ENCODE measurements at places on chromosomes 6 and 20.

- no peak for DNase-seq
These were observed 19.6 kb downstream of the CYB5R4 start for GRCh38 chr6:83878902-83879644.

- DNase-seq, result no peak
These were observed 200.5 kb upstream of the PHACTR1 start for GRCh38 chr6:12516070-12516469.

DNA sequence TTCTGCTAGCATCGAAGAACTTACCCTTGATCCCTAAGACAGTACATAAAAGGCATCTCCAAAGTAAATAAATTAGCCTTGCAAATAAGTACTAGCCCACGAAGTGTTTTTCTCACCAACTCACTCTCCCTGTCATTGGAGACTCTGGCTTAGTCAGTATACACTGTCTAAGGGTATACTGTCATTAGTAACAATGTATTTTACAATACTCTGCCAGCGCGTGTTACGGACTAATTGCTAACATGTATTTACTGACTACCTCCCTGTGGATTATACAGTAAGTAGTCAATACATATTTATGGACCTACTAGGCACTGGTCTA lies 72.1 kb downstream of the NFATC2 start:
- no peak for DNase-seq

GRCh38 chr6:47064274-47064673 lies 22.1 kb upstream of the ADGRF1 start:
- DNase-seq, result no peak

- DNase-seq, result no peak
These were observed 68.5 kb upstream of the TOP1 start for GRCh38 chr20:40960101-40960500.

DNA sequence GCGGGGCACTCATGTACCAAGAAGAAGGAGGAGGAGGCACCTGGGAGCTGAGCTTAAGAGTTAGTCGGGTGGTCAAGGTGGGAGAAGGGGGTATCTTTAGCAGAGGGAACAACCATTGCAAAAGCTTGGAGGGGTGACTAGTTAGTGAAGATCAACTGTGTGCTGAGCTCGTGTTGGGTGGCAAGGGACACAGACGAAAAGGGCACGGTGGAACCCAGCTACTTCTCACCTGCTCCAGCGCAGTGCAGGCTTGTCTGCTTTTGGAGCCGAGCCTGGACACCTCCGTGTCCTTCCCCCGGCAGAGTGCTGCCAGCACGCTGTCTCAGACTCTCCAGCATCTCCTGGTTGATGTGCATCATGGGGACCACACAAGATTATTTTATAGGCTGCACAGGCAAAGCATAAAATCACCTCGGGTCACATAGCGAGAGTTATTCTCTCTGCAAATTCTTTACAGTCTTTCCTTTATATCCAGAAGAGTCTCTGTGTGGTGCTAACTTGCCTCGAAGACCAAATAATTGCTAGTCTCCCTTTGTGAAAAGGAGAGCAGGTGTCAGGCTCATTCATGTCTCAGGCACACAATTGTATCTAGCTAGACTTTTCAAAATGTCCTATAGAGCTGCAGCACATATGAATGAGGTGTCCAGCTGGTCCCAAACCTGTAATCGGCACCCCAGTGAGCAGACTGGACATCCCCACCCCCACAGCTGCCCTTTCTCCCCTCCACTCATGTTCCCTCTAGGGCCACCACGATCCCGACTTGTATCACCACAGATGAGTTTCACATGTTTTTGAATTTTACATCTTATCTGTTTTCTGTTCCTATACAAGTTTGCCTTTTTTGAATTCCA lies 123.4 kb downstream of the CEBPB start:
- DNase-seq, result no peak

- DNase-seq, result no peak
These were observed 4.0 kb upstream of the SCUBE3 start for GRCh38 chr6:35209622-35210247.

- no peak for DNase-seq
These were observed 717.8 kb downstream of the EPHA7 start for GRCh38 chr6:92701425-92702096.

GRCh38 chr20:43975096-43975768 lies 60.6 kb downstream of the TOX2 start:
- no peak for DNase-seq

DNA sequence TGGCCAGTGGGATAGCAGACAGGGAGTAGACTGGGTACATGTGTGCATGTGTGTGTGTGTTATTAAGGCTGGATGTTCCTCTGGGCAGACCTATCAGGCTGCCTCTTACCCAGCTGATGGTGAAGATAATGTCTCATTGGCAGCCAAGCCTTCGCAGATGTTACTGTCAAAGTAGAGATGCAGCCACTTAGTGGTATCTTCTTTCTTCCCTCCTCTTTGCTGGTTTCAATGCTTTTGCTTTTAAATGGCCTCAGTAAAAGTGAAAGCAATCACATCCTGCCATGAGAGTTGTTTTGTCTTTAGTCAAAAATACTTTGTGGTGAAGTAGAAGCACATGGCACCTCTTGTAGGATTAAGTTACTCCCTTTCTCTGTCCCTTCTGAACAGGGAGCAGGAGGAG lies 57.5 kb downstream of the SNRNP48 start:
- DNase-seq, result no peak

DNA sequence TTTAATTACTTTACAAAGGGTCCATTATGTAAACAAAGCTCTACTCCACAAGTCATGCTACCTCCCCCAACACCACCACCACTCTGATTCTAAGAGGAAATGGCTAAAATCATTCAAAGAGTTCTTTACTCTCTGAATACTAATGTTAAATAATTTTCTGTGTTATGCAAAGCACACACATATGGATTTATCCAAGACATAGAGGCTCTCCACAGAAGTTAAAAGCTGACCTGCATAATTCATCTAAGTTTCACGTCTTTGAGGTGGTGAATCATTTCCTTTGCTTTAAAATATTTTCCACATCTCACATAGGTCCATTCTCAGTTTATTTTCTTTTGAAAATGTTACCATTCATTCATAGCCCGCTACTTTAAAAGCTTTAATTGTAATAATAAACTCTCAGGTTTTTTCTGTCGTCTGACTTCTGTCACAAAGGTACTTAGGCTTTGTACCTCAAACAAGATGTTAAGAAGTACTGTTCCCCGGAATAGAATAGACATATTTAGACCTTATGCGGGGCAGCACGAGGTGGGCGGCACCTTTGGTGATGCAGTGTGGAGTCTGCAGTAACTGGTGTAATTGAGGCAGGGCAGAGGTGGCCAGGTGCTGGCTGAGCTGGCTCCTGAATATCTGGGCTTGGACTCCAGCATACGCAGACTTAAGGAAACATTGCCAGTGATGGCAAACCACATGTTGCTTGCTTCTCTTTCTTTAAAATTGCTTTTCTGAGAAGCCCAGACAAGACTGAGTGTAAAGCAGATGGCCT lies 55.8 kb downstream of the KIF6 start:
- no peak for DNase-seq

- DNase-seq, result no peak
These were observed 195.1 kb downstream of the BMP7 start for GRCh38 chr20:57071283-57071731.

DNA sequence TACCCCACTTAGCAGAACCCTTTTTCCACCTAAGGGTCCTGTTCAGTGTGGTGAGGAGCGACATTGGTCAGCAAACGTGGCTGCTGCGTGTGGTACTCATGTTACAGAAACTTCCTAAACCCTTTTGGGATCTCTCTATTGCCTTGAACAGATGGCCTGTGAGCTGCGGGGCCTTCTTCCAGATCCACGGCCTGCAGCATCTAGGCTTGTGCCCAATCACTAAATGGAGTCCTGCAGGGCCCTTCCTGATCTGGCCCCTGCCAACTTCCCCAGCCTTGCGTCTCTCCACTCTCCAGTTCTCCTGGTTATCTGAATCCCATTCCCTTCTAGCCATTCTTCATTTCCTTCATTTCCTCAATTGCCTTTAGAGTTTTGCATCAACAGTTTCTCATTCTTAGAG lies 85.6 kb downstream of the PDE7B start:
- no peak for DNase-seq

DNA sequence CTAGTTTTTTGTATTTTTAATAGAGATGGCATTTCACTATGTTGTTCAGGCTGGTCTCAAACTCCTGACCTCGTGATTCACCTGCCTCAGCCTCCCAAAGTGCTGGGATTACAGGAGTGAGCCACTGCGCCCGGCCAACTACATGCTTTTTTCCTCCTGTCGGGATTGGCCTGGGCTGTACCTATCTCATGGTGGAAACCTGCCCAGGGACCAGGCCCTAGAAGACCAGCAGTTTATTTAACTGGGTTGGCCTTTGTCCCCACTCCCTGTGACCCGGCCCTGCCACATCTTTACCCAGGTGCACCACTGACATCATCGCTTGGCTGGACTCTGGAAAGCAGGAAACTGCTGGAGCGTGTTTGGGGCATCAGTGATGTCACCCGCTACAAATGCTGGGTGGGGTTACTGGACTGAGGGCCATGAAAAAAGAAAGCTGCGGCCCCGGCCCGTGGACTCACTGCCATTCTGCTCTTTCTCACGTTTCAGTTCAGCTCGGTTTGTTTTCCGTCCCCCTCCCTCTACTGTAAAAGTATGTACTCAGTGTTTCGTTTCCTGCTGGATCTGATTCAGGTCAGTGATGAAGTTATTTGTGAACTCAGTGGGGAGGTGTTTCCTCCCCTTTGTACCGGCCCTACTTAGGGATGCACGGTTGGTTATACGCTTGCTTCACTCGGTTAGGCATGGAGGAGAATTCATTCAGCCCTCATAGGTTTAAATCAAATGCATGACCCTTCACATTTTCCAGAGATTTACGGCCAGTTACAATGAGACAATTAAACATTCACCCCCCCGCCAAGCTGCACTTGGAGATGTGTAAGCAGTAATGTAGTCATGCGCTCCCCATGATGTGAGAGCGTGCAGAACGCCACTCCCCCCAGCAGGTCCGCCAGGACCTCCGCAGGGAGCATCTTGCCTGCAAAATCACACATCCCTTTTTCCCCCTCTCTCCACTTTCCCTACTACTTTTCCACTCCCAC lies 179.3 kb downstream of the MTHFD1L start:
- DNase-seq, result peak; percentile 20

DNA sequence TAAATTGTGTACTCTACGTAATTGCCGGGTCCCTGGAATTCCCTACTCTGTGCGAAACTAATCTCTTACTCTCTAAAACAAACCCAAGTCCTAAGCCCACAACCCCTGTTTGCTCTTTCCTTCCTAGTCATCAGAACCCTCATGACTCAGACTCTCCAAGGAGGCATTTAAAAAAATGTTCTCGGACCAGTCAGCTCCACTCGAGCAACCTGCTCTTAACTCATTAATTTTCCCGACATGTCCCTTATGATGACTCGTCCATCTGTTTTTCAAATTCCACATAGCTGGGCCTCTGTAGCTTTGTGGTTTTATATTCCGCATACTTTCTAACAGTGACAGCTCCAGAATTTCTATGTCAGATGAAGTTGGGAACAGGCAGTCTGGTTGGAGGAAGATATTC lies 2.6 kb upstream of the MUC22 start:
- DNase-seq, result no peak

- DNase-seq, result peak; percentile 17
These were observed 369.0 kb downstream of the SYNE1 start for GRCh38 chr6:152267967-152268845.

- DNase-seq, result no peak
These were observed 13.7 kb upstream of the ZNF831 start for GRCh38 chr20:59149678-59150504.

DNA sequence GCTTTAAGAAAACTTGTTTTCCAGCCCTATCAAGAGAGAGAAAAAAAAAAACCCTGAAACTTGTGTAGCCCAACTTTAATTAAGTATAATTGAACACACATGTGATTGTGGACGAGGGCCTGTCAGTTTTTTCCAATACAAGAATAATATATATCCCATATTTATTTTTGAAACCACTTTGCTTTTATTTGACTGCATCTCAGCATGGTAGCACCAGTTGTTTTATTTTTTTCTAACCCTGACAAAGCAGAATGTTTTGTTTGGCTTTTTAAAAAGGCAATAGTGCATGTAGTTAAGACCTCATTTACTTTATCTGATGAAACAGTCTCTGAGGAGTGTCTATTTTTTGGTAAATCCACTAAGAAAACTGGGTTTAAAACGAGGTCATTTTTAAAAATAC lies 257.7 kb downstream of the CDKAL1 start:
- no peak for DNase-seq

DNA sequence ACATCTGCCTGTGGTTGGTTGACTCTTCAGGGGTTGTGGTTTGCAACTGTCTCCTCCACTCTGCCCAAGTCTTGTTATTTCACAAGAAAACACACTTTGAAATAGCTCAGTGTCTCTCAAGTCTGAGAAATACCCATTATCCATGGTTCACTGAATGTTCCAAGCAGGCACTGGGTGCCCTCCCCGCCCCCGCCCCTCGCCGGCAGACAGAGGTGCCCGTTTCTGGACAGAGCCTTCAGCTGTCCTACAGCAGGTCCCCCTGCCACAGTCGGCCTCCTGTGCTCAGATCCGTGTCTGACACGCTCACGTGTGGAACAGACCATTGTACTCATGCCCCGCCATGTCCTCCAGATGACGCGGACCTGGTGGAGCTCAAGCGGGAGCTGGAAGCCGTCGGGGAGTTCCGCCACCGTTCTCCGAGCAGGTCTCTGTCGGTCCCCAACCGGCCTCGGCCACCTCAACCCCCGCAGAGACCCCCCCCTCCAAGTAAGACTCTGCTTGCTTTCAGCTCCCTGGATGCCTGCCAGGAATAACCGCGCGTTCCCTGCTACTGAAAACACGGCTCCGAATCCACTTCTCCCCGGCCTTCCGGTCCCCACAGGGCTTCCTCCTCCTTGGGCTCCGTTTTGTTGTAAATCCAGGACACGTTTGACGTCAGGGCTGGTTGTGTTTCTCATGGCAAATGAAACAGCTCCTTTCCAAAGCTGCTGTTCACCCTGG lies 81.4 kb downstream of the SERAC1 start:
- DNase-seq, result no peak

DNA sequence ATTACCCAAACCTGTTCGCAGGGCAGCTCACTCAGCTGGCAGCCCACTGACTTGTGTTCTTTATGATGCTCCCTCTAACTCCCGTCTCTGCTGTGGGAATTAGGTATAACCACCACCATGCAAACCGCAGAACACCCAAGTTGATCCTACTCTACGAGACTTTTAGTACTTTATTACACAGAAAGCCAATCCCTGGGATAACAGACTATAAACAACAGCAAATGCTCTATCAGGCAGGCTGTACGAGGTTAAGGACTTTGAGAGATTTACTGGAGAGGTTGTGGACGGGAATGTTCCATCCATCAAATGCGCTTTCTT lies 241.1 kb downstream of the FOXC1 start:
- DNase-seq, result no peak

DNA sequence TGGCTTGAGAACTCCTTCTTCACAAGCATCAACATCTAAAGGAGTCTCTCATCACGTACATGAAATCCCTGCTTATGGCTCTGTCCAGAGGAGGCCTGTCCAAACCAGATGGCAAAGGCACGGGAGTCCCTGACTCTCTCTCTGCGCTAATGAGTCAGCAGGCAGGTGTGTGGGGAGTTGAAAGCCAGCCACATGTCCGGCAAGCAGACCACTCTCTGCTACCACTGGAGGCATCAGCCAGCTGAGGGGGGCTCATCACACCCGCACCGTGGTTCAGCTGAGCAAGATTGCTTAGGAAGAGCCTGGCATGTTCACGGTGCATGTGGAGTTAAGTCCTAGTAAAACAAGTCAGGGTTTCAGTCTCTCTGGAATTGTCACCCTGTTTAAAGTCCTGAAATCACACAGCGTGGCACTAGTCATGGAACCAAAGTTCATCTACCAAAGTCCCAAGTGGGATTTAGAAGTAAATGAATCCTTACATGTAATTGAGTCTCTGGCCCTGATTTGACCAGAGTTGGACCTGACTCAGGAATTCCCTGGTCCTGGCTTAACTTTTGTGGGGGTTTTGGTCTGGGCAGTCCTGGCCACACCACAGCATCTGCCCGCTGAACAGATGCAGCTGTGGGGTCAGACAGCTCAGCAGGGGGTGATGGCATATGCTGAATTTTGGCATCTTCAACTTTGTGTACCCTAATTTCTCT lies 155.2 kb upstream of the RIN2 start:
- DNase-seq, result peak; percentile 24
